ENCODE measurements at places on chromosomes 1 and 21.
A peak's percentile ranks its signal among the peaks of the same experiment; 100 is the strongest.

DNA sequence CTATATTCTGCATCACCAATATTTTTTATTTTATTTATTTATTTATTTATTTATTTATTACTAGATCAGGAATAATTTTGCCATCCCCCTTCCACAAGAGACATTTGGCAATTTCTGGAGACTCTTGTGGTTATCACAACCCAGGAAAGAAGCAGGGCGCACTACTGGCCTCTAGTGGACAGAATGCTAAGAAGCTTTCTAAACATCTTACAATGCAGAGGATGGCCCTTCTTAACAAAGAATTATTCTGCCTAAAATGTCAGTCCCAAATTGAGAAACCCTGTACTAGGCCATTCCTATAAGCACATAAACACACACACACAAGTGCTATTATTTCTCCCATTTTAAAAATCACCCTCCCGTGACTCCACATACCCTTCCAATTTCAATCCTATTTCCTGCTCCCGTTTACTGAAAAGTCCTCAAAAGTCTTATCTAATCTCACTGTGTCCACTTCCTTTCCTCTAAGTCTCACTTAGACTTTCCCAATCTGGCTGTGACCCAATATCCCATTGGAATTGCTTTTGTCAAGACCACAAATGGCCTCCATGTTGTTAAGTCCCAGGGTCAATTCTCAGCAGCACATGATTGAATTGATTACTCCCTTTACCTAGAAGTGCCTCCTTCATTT is 43.7 kb upstream of the RNF11 start:
- DNase-seq = peak; percentile 5

DNA sequence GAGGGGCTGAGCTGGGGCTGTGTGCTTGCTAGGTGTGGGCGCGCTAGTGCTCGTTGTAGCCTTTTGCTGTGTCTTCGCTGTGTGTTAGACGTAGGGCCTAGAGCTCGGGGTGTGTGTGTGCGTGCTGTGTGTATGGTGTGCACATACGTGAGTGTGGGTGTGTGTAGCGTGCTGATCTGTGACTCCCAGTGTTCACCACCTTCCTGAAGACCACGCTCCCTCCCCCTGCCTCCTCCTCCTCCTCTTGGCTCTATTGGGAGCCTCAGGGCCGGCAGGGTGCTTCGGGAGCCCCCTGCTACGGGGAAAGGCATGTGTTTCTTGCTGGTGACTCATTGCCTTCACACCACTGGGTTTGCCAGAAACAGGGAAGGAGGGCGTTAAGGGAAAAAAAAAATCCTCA is 9.4 kb upstream of the KCNC4 start:
- no peak for DNase-seq

- no peak for DNase-seq
Measured at GRCh38 chr1:198203434-198203833, 46.6 kb downstream of the NEK7 start.

GRCh38 chr1:175969231-175969630 is 225.8 kb upstream of the TNR start:
- DNase-seq = no peak

GRCh38 chr1:30345491-30346130 is 377.8 kb downstream of the MATN1 start:
- DNase-seq = no peak

Data from stimulated activated CD8-positive, alpha-beta memory T cell treated with anti-CD3 and anti-CD28 coated beads, Interleukin-2, amount 100 ng/mL, for 1 hour (primary cell).